Central memory CD8-positive, alpha-beta T cell (primary cell): ENCODE measurements at places on chromosomes 12 and 14.
A peak's percentile ranks its signal among the peaks of the same experiment; 100 is the strongest.

GRCh38 chr12:4187916-4188315, 85.6 kb upstream of the CCND2 start:
- DNase-seq: no peak

DNA sequence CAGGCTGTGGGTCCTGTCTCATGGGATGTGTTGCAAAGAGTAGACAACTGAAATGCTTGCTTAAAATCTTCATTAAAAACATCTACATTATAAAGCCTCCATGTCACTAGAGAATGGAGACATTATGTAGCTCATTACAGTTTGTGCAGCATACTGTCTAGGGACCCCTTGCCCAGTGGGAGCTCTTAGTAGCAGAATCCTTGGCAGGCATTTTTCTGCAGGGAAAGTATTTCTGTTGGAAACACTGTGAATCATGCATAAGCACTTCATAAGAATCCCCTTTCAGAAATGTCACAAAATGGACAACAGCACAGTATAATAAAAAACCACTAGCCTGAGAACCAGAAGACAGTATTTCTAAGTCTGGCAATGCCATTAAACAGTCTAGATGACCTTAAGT, 174.3 kb downstream of the MGAT4C start:
- DNase-seq: no peak

DNA sequence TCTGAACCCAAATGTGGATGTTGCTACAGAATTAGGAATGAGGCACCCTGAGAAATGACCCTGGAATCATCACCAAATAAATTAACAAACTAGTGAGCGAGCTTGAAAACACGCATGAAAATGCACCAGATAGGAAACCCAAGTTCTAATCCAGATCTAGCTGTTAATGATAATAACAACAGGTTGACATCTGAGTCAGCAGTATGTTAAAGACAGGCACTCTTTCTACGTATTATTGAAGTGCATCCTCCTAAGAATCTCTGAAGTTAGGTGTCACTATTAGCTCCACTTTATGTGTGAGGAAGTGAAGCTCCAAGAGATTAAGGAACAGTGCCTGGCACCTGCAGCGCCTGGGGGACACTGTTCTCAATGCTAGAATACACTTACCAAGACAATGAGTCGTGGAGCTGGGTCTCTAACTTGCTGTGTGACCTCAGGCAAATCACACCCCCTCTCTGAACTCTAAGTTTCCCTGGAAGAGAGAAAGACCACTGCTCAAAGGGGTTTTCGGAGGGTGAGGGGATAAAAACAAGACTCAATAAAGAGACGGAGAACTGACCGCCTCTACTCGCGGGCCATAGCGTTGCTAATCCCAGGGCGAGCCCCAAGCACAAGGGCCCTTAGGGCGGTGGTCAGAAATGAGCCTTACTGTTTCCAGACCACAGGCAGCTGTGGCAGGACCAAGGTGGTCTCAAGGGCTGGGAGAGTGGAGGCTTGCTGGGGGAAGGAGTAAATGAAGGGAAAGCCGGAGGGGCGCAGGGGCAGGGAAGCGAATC, 2.1 kb downstream of the SLC6A12 start:
- no peak for DNase-seq

DNA sequence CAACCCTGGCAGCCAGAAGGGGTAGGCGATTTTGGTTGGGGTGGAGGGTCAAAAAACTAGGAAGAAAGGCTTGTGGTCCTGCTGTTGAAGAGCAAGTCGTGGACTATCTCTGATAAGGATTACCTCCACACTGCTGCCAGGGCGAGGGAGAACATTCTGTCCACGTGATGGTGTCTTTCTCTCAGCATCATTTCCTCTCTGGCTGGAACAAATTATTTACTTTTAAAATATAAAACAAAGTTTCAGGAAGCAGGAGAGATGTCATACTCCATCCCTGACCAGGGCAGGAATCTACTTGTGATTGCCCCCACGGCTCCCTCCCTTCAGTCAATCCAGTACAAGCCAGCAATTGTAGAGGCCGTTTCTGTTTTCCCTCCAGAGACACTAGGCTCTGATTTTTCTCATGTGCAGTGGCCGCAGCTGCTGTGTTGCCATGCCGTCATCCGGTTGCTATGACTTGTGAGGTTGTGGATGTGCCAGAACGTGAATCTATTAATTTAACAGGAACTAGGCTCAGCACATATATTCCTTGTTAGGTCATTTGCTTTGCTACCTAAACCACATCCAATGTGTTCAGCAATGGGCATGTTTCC, 61.5 kb upstream of the PTGR2 start:
- no peak for DNase-seq

DNA sequence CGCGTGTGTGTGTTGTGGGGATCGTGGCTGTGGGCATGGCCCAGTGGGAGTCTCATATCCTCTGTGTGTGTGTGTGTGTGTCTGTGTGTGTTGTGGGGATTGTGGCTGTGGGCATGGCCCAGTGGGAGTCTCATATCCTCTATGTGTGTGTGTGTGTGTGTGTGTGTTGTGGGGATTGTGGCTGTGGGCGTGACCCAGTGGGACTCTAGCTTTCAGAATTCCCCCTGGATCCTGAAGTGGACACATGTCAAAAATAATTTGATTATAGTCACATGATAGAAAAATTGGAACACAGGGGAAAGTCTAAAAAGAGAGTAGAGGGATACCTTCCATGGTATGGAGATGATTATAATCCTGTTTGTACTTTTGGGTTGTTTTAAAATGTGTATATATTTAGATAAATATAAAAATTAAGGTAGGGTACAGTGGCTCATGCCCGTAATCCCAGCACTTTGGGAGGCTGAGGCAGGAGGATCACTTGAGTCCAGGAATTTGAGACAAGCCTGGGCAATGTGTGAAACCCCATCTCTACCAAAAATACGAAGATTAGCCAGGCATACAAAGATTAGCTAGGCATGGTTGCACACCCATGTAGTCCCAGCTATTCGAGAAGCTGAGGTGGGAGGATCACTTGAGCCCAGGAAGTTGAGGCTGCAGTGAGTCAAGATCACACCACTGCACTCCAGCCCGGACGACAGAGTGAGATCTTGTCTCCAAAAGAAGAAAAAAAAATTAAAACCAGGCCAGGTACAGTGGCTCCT, 11.0 kb downstream of the PAPLN start:
- no peak for DNase-seq

DNA sequence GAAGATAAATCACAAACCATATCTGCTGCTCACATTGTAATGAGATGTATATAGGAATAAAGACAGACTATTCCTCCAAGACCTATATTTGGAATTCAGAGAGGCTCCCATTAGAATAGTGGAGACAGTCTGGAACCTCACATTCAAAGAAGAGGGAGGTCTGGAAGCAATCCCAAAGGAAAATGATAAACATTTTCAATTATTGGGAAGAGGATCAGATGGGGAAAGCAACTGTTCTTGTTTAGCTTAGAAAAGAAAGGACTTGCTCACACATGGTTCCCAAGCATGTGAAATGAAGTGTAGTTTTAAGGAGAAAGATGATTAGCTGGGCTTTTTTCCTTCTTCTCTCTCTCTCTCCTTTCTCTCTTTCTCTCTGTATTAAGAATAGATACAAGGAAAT, 193.0 kb upstream of the LMNTD1 start:
- no peak for DNase-seq

DNA sequence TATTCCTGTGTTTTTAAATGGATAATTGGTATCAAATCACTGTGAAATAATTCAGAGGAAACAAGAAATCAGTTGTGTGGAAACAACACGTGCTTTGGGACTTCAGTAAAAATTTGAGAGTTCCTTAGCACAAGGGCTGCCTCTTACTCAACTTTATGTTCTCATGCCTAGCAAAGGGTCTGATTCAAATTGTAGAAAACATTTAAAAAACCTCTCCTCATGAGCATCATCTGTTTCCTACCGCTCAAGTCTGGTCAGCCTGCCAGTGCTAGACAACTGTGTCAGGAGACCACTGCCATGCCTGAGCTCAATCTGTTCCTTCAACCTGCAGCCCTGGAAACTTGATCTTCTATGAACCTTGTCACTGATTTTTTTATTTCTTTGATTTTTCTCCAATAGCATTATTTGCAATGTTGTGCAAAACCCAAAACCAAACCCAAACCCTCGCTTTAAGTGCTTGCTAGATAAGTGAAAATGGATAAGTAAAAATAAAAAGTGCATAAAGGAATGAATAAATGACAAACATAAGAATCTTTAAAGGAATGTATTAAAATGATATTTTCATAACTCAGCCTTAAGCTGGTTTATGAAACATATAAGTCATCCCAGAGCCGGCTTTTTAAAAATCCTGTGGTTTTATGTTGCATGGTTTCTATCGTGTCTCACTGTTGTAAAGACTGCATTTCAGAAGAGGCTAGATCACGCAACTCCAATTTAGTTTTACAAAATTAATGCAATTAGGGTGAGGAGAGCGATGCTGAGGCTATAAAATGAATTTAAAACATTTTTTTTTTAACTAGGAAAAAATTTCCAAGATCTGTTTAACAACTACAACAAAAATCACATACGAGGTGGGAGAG, 361.2 kb upstream of the PDE3A start:
- DNase-seq: no peak

GRCh38 chr12:64729909-64730587, 29.2 kb downstream of the GNS start:
- DNase-seq: no peak

GRCh38 chr12:7441216-7441615, 2.7 kb downstream of the CD163L1 start:
- DNase-seq: no peak

DNA sequence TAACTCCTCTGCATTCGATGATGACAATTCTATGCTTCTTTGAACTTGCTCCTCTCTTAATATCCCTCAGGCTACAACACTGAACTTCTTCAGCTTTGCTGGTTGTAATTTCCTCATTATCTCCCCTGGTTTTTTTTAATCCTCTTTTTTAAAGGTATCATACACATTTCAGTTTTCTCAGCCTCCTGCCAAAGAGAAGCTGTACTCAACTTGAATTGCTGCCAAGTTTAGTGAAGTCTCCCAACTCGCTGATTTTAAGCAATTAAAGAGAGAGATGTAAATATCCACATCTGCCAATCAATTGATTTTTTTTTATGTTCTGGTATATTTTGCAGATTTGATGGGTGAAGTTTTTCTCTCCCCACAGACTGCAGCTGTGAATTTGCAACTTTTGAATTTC, 817.8 kb downstream of the GALC start:
- DNase-seq: no peak

DNA sequence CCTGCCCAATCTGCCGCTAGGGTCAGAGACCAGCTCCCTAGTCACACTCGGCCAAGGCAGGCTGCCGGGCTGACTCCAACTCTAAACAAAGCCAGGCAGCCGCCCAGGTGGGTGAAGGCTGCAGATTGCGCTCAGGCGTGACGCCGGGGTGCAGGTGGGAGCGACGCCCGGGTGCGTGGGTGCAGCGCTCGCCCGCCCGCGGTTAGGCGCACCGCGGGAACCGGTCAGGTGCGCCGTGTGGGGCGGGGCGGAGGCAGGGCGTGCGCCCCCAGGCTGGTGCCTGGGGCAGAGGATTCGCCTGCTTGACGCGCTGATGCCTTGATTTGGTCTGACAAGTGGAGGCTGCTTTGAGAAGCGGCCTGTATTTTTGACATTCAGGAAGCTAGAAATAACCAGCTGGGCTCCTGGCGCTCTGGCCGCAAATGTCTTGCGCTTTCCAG, 126.7 kb upstream of the HIF1A start:
- DNase-seq: peak; percentile 19

DNA sequence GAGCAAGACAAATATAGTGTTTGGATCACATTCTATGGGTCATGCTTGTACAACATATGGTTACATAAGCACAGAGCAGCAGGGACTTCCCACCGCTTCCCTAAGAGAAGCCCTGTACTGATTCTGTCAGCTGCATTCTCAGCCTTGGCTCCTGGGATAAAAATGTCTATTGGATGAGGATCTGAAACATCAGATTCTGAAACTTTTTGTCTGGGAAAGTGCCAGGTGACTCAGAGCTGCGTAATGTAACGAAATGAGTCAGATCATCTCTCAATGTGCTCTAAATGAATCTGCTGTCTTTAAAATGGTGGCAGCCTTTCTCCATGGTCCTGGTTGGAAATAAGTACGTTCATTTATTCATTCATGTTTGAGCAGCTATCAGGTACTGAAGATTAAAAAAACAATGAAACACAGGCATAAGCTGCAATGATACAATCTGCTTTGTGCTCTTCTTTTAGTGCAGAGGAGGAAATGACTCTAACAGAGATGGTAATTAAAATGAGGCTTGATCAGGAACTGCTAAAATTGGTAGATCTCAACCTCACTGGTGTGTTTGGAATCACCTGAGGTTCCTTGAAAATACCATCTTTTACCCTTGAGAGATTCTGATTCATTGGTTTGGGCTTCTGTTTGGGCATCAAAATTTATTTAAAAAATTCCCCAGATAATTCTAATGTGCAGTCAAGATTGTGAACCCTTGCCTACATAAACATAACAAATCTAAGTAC, 99.1 kb upstream of the NAP1L1 start:
- DNase-seq: no peak

DNA sequence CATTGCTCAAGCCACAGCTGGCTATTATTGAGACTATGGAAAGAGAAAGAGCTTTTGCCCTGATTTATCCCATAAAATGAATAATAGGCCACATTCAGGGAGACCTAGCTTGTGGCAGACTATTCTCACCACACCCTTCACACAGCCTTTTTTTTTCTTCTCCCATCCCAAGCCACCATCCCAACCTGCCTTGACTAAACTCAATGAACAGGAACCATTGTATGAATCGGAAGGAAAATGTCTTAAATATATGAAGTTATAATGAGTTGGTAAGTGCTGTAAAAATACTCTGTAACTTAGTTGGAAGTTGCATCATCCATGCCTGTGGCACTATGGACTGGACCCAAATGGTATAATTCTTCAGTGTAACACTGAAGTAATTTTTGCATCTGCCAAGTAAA, 338.4 kb downstream of the RAD51B start:
- no peak for DNase-seq

DNA sequence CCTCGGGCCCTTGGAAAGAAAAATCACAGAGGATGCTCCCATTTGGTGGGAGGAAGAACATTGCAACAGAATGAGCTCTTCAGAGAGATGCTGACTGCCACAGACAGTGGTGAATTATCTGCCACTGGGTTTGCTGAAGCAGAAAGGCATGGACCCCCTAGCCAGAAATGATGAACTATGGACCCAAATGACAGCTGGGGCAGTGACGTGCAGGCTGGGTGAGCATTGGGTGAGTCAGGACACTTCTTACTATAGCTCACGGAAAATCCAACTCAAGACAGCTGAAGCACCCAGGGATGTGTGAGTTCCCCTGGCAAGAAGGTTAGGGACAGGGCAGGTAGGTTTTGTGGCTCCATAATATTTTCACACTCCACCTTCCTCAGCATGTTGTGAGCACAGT, 993.2 kb downstream of the BCL11B start:
- no peak for DNase-seq

GRCh38 chr14:22838631-22839041, 2.3 kb downstream of the MMP14 start:
- no peak for DNase-seq
